MCF 10A (cell line): ENCODE measurements at places on chromosomes 7 and 10.

GRCh38 chr10:128099901-128100300, 26.3 kb downstream of the MKI67 start:
- DNase-seq = no peak

DNA sequence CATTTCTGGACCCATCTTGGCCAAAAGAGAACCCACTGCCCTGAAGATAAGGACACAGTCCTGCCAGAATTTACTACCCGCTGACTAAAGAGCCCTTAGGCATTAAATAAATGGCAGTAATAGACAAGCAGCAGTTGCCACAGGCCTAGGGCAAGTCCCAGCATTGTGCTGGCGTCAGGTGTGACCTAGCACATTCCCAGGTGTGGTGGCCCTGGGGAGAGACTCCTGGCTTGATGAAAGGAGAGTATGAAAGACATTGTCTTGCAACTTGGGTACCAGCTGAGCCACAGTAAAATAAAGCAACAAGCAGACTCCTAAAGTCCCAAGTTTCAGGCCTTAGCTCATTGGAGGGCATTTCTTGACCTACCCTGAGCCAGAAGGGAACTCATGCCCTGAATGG, 715.7 kb upstream of the SORCS1 start:
- DNase-seq = no peak

DNA sequence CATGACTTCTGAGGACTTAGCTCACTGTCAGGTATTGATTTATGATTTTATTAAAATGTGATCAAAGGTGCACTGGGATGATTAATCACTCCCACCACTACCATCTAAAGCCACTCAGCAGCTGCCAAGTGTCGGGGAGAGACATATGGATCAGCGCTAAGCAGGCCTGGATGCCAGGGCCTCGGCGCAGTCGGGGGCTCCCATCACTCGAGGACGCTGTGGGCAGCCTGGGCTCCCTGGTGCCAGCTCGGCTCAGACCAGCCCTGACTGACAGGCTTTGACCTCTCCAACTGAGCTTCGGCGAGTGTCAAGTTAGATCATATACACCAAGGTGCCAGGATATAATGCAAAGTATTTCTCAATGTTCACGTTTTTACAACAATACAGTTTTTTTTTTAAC, 267.7 kb downstream of the ACTR3B start:
- DNase-seq = no peak

DNA sequence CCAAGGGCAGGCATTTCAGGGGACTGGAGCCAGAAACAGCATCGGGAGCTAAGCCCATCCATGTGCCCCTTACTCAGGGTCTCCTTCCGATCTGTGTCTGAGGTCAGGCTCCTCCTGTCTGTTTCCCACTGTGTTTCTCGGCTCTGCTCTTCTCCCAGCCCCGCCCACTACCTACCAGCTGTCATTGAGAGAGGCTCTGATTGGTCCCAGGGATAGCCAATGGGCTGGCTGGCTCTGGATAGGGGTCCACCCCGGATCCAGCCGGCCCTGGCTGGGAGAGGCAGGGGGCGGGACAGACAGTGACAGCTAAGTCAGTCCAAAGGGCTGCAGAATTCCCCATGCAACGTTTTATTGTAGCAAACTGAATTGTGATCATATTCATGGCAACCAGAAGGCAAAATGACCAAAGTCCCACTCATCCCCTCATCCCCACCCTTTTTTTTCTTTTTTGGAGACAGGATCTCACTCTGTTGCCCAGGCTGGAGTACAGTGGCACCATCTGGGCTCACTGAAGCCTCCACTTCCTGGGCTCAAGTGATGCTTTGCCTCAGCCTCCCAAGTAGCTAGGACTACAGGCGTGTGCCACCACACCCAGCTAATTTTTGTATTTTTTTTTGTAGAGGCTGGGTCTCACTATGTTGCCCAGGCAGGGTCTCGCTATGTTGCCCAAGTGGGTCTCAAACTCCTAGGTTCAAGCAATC, 76.3 kb downstream of the CLIP2 start:
- peak; percentile 46 for DNase-seq

DNA sequence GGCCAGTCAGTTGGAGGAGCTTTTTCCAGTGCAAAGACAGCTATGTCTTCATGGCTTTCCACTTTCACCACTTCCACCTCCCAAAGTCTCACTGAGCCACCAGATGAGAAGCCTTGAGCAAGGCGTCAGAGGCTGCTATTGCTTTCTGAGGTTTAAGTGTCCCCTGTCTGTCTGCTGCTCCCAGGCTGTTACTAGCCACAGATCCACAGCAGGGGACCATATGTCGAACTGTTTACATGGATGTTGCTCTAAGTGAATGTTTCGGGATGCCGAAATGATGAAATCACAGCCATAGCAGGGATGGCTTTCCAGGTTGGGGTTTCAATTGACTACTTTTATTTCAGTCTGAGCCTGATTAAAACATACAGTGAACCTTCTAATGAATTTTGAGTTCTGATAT, 88.5 kb downstream of the AVL9 start:
- no peak for DNase-seq

- DNase-seq = no peak
These were observed 298.5 kb downstream of the GLRX3 start for GRCh38 chr10:130434446-130435385.

GRCh38 chr10:109920016-109920415, 3.3 kb downstream of the XPNPEP1 start:
- no peak for DNase-seq

DNA sequence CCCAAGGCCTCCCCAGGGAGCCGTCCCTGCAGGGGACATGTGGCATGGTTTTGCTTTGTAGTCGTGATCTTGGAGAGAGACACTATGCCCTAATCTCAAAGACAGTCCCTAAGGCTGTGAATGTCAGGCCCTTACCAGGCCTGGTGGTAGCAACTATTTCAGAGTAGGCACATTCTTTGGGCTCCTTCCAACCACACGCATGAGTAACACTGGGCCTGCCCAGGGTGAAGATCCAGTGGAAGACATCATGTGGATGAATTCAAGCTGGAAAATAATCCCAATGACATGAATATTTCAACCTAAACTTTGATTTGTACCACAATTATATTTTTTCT, 39.5 kb upstream of the INSIG1 start:
- peak; percentile 94 for DNase-seq
